HS-5 (cell line): ENCODE measurements at places on chromosomes 2 and 18.

DNA sequence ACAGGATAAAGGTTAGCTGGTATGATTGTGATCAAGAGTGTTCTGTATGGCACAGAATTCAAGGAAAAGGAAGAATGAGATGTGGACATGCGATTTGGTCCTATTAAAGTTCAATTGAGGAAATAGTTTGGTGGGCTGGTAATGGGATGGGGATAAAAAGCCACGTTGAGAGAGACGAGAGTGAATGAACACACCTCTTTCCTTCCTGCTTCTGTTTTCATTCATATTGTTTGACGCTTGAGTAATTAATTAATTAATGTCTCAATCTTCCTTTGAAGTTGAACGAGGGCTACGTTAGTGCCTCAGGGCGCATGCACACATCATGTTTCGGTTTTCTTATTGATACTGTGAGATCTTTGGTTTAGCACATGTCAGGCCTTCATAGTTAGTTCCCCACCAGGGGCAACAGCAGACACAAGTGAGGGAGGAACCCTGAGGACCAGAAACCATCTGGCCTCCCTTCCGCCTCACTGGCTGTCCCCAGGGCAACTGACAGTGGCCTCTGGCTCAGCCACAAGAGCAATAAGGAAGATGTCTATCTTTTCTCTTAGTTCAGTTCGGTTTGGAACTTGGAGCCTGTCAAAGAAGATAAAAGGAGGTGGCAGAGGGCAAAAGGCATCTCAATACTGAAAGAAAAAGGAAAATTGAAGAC is 116.0 kb downstream of the LIPG start:
- no peak for DNase-seq

DNA sequence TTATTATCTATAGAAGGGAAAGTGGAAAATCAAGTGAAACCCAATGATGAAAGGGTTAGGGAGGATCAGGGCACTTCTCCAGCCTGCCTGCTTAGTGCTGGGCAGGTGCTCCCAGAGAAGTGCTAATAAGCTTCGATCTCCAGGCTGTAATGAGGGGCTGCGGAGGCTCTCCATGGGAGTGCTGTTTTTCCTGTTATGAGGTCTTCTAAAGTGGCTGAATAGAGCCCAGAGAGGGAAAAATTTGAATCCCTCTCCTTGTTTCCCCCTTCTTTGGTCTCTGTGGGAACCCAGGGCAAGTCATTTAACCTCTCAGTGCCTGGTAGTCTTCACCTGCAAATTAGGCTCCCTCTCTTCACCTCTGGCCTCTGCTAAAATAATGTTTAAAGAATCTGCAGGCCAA is 351.7 kb upstream of the DCC start:
- DNase-seq: no peak

DNA sequence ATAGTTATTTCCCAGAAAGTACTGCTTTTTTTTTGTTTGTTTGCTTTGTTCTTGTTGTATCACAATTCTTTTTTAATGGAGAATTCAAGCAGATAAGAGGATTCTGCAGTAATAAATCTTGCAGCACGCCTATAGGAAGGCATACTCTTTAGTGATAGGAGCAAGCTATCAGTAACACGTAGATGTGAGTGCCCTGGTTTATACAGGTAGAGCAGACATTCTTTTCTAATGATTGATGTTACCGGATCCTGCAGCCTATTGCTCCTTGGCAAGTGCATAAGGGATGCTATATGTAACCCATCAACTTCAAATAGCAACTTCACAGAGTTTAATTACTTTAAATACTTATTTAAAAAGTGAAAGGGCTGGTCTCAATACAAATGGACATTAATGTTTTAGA is 834.2 kb upstream of the GCFC2 start:
- no peak for DNase-seq

DNA sequence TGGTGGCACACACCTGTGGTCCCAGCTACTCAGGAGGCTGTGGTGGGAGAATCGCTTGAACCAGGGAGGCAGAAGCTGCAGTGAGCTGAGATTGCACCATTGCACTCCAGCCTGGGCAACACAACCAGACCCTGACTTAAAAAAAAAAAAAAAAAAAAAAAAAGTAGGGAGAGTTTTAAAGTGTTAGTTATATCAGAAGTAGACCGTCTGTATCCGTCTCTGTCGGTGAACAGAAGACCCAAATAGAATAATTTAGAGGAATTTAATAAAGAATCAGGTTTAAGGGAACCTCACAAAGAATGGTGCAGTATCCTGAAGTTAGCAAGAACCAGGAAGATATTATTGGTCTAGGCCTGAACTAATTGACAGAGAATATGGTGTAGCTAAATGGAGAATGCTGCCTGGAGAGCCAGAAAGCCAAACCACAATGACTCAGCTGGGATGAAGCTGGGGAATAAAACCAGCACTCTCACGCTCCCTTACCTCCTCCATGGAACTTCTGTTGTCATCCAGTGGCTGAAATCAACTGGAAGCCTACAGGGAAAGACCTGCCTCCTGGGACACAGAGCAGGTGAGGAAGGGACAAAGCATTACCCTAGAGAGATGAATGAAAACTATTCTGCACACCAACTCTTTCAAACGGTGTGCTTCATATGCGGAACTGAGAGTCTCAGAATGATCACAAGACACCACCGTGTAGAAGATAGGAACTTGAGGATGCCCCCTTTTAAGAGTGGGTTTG is 39.1 kb upstream of the PLEKHM3 start:
- DNase-seq: peak; percentile 78

DNA sequence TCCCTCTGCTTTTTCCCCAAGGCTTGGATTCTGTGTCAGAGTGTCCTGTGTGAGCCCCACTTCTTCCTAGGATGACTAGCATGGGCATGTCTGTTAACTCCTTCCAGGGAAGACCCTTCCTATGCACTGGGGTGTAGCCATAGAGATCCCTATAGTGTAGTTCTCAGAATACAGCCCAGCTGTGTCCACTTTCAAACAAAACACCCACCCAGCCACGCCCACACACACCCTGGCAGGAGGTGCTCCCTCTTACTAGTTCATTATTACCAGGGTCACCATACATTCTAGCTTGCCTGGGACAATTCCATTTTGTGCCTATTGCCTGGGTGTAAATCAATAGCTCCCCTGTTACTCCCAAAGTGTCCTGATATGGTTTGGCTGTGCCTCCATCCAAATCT is 195.6 kb downstream of the MYCN start:
- DNase-seq: no peak

DNA sequence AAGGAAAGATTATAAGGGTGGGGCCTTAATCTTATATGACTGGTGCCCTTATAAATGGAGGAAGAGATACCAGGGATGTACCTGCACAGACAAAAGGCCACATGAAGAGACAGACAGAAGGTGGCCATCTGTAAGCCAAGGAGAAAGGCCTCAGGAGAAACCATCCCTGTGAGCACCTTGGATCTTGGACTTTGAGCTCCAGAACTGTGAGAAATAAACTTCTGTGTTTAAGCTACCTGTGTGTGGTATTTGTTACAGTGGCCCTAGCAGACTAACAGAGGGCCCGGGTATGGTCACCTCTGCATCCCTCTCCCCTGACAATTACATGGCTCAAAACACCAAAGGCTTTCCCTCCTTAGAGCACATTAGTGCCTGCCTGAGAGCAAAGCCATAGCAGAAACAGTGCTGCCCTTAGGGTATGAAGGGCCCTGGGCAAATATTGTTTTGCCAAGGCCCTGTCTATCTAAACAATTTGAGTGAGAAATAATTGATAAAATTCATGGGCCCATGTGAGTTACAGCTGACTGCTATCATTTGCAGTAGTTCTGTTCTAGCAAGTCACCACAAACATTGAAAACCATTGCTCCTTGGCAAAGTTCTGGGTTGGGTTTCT is 109.3 kb upstream of the MYCN start:
- no peak for DNase-seq

- no peak for DNase-seq
Observed at GRCh38 chr2:44148999-44149398, 19.7 kb upstream of the PPM1B start.

DNA sequence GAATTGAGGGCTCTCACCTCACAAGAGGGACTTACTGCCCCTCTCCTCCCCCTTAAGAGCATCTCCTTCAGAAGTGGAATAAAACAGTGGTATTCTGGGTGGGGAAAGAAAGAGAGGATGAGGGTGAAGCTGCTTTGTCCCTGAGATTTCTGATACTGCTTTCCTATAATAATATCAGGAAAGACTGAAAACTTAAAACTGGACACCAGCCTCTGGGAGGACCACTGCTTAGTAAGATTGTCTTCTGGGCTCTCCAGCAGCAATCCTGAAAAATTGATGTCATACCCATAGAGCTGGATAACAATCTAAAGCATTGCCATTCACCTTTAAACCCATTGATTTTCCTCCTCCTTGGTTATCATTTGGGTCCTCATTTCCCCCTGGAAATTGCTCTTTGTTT is 4.7 kb upstream of the HOXD4 start:
- DNase-seq: no peak

GRCh38 chr2:27980242-27980641 is 89.7 kb downstream of the BABAM2 start:
- no peak for DNase-seq

GRCh38 chr2:51454177-51454576 is 422.2 kb upstream of the NRXN1 start:
- no peak for DNase-seq

DNA sequence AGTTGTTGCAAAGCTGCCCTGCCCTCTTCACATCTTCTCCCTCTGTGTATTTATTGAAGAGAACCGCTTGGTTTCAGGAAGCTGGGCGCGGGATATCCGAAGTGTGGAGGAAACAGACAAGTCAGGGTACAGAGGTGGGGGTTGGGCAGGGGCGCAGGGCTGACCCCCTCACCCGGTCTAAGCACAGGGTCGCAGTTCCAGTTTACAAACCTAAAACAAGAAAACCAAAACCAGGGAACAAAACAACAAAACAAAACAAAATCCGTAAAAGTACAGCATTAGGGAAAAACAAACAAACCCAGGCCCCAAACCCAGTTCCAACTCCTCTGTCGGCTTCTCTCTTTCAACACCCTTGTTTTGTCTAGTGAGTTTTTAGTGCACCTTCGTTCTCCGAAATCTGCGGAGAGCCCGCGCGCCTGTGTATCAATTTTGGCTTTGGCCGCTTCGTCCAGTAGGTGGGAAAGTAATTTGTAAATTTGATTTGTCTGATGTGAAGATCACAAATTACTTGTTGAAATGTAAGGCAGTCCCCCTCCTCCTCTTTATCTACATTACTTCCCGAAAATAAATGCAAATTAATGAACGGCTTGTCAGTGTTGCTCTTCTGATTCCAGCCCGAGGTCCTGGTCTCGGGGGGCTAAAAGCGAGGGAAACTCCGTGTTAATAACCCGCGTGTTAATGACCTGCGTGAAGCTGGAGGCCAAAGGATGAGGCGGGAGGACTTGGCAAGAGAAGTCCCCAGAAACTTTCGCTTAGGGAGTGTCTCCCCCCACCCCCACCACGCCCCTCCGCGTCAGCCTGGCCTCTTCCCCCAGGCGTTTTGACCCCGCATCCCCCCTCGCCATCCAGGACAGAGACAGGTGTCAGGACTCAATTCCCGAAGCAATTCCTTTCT is 6.9 kb downstream of the OTX1 start:
- DNase-seq: no peak

DNA sequence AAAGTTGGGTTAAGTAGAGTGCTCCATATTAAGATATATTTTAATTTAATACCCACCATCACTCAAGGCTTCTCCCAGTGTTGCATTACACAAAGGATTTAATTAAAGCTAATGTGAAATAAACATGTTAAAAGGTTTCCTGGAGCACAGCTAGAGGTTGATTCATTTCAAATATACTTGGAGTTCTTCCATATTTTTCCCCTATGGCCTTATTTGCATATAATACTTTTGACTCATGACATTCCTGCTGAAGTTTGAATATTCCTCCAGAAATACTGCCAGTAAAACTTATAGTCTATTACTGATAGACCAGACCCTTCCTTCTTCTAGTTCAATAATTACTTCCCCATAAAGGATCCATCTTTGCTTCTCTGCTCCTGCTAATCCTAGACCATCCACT is 227.5 kb downstream of the GULP1 start:
- DNase-seq: peak; percentile 73

GRCh38 chr2:56666777-56667176 is 483.0 kb downstream of the CCDC85A start:
- no peak for DNase-seq

GRCh38 chr18:63262369-63263335 is 56.9 kb downstream of the BCL2 start:
- no peak for DNase-seq

DNA sequence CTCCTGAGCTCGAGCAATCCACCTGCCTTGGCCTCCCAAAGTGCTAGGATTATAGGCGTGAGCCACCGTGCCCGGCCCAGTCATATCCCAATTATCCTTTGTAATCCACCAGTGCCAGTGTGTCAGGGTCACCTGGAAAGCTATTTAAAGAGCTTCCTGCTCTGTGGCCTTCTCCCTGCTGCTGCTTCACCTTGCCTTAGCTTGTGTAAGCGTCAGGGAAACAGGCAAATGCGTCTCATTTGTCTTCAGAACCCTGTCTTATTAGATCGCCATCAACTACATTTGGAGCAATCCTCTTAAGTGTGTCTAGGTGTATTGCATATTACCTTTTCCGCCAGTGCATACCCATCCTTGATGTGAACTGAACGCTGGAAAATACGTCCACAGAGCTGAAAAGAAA is 10.2 kb downstream of the KIF5C start:
- DNase-seq: no peak
